Activated CD8-positive, alpha-beta T cell treated with anti-CD3 and anti-CD28 coated beads for 36 hours (primary cell): ENCODE measurements at places on chromosomes 5 and 9. TPM values are rescaled to one million over a fixed set of nuclear protein-coding genes. Genes with fewer than 3 reads are reported as not detected.

Gene NMUR2
- not detected for total RNA-seq

GRCh38 chr5:62562867-62563266, 15.8 kb upstream of the LRRC70 start:
- DNase-seq: no peak

GRCh38 chr9:133701321-133701980, 36.7 kb downstream of the SARDH start:
- peak; percentile 71 for DNase-seq

Gene PPIP5K2
- total RNA-seq: 50.5 TPM

DNA sequence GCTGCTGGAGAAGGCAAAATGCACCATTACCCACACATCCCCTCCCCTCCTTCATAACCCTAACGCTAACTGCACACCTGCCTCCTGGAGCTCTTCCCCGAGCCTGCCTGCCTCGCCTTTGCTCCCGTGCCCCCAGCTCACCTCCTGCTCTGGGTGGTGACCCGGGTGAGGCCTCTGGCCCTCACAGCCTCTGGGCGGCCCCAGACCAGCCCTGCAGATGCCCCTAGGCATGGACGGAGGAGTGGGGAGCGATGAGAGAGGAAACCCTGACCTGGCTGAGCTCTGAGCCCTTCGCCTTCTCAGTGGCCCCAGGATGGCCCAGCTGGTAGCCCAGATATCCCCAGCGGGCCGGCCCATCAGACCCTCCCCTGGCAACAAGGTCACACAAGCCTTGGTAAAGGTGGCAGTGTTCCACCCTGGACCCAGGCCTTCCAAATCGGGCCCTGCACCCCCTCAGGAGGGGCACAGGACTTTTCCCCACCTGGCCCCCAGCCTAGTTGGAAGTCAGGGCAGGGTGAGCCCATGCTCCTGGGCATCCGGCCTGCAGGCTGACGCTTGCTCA, 14.5 kb upstream of the CAMSAP1 start:
- DNase-seq: no peak

GRCh38 chr5:57494104-57495098, 11.8 kb upstream of the ACTBL2 start:
- peak; percentile 66 for DNase-seq

Gene FAXDC2
- total RNA-seq: not detected
